Cardiac septum (tissue), 1 donor: ENCODE measurements at places on chromosomes 4 and X. TPM values are rescaled to one million over a fixed set of nuclear protein-coding genes. Genes with fewer than 3 reads are reported as not detected.

DNA sequence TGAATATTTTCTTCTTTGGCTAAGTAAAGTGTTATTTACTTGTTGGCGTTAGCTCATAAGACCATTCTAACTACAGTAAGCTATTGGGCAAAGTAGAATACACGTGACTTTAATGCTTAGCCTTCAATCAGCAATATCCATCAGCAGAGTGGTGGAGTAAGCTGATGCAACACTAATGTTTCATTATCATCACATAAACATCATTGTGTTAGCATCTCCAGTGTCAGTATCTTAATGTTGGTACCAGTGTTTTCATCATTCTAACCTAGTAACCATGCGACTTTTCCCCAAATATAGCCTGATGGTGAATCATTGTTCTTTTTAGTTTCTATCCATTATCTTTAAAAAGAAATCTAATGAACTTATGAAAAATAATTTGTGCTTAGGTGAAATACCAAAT is 48.5 kb downstream of the APOOL start:
- DNase-seq = no peak

Gene LINC00632
- 191 TPM for total RNA-seq

Gene RTL3
- total RNA-seq = 0.24 TPM

GRCh38 chr4:166252487-166253402 is 379.7 kb downstream of the TLL1 start:
- no peak for DNase-seq

DNA sequence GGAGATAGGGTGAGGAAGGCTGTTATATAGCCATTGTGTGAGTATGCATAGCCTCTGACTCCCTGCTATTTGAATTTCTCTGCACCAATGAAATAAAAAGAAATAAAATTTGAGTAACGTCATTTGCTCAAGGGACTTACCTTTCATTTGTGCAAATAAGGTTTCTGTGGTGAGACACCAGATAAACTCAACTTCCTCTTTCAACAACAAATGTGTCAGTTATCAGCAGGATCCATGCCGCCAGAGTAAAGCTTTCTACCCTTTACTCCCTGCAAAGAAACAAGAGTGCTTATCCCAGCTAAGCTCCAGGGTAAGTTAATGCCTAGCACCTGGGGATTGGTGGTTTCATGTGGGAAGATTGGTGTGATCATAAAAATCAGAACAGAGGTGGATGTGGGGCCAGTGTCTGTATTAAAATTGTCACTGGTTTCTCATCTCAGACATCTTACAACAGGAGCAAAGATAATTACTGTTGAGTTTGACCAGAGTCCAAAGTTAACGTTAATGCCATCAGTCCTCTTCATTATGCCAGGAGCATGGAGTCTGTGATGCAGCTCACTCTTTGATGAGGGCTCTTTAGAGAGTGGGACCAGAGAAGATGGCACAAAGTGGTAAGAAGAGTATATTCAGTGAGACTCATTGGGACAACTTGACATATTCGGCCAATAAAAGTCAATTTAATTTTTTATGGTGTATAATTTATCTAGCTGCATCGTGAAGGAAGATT is at the start of gene P2RY10:
Gene P2RY10, plus strand, starts transcription at position 206 of the 727 bp plus-strand sequence. CDS start 15,130 bp downstream, outside the sequence.
- DNase-seq = no peak

Gene CFAP47
- total RNA-seq = not detected

DNA sequence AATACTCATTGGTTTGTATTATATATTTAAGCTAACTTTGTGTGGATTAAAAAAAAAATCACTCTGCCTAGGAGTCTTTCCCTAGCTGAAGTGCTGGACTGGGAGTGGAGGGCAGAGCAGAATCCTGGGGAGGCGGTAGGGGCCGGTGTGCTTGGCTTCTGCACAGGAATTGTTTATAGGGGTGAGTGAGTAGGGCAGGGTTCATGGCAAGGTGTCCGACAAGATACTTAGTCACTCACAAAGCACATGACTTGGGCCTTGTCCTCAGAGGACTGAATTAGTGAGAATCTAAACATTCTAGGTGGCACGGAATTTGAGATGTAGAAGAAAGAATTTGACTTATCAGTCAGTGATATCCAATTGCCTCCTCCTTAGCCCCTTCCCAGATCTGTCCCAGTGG is 32.2 kb downstream of the FNIP2 start:
- DNase-seq = no peak
